Calu3 (cell line): ENCODE measurements at places on chromosomes 1 and 21. TPM values are rescaled to one million over a fixed set of nuclear protein-coding genes. Genes with fewer than 3 reads are reported as not detected.

Gene OR2L8
- not detected in 2 replicates for total RNA-seq

Gene AMY1A
- total RNA-seq: not detected in 2 replicates

Gene NBPF10
- total RNA-seq: 3.1 and 3.3 TPM in 2 replicates

Gene LAX1
- total RNA-seq: not detected in 2 replicates

Gene ADGRL2
- 58.8 and 72.3 TPM in 2 replicates for total RNA-seq

Gene TDRD10
- not detected in 2 replicates for total RNA-seq

Gene MPC2
- 124 and 126 TPM in 2 replicates for total RNA-seq

Gene TRIM46
- 1.1 and 1.8 TPM in 2 replicates for total RNA-seq

Gene SCYL3
- 17.9 and 18.3 TPM in 2 replicates for total RNA-seq

Gene ETV3
- total RNA-seq: 39.7 and 50.0 TPM in 2 replicates

Gene BGLAP
- total RNA-seq: 2.0 and 2.6 TPM in 2 replicates

- DNase-seq: no peak
These were observed 80.6 kb upstream of the SLC44A3 start for GRCh38 chr1:94739521-94740061.

- DNase-seq: no peak
These were observed 170.9 kb upstream of the USP25 start for GRCh38 chr21:15558884-15559283.

GRCh38 chr1:112312315-112312714 is 83.7 kb upstream of the CTTNBP2NL start:
- DNase-seq: no peak

DNA sequence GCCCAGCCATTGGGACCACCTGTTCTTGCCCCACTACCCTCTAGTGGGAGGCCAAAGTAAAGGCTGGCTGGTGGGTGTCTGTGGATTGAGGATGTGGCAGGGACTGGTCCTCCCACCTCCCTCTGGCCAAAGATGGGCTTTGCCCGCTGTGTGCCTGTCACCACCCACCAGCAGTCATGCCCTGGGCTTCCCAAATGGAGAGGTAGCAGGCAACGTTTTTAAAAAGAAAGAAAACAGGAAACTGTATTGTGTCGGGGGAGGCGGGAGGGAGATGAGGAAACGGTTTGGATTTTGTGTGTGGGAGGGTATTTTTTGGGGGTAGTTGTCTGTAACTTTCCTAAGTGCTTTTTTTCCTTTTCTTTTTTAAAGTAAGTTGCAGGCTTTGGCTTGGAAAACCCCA is 30.1 kb downstream of the SZRD1 start:
- DNase-seq: no peak

DNA sequence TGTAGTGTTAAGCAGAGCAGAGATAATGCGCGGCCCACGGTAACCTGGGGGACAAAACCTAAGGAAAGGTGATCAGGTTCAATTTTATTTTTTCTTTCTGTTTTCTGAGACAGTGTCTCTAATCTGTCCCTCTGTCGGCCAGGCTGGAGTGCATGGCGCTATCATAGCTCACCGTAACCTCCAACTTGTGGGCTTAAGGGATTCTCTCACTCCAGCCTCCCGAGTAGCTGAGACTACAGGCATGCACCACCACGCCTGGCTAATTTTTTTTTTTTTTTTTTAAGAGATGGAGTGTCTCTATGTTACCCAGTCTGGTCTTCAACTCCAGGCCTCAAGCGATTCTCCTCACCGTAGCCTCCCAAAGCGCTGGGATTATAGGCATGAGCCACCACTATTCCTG is 724 bp upstream of the ANKRD35 start:
- DNase-seq: no peak

DNA sequence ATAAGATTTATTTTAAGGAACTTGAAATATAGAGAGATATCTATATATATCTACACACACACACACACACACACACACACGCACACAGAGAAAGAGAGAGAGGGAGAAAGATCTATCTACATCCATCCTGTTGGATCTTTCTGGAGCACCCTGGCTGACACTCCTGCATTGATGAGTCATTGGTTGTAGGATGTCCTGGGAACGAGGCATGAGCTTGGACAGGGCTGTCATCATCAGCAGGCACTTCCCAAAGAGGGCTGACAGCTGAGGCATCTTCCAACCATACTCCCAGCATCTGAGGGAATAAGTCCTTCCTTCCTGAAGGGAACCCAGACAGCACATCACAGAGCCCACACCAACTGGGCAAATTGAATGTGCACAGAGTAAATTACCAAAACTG is 99.1 kb upstream of the ERG start:
- DNase-seq: no peak

DNA sequence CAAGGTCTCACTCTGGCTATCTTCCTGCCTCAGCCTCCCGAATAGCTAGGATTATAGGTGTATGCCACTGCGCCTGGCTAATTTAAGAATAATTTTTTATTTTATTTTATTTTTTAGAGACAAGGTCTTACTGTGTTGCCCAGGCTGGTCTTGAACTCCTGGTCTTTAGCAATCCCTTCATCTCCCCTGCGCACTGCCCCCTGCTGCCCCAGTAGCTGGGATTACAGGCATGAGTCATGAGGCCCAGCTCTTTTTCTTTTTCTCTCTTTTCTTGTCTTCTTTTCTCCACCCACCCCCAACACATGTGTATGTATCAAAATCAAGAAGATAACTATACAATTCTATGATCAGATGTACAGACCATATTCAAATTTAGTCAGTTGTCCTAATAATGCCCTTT is 87.2 kb downstream of the PEX14 start:
- DNase-seq: no peak

- DNase-seq: no peak
These were observed 1.9 kb downstream of the PLEKHA6 start for GRCh38 chr1:204357551-204358490.

DNA sequence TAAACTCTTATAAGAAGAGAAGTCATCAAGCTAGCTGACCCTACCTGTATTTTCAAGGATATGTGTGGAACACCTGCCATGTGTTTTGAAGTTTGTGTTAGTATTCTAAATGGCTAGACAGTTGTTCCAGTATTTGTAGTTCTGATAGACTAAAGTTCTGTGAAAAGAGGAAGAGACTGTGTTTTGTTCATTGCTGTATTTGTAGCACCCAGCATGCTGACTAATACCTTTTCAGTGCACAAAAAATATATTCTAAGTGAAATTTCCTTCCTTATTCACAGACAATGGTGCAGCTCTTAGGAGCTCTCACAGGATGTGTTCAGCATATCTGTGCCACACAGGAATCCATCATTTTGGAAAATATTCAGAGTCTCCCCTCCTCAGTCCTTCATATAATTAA is 8.2 kb upstream of the METTL18 start:
- DNase-seq: no peak

DNA sequence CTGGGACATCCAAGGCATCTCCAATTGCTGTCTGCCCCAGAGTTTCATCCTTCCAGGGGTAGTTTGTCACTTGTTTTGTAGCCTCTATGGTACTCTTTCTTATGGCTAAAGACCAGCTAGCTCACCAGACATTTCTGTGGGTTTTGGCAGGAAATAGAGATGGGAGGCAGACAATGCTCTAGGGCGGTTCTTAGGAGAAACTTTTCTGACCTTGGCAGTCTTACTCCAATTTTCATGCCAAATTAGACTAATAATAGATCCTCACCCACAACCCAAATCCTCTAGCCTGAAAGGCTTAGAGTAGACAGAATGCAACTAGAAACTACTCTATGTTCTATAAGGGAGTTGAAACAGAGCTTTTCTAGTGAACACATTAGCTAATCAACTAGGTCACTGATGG is 69.8 kb downstream of the LRIG2 start:
- DNase-seq: no peak

- no peak for DNase-seq
These were observed 13.2 kb downstream of the ST7L start for GRCh38 chr1:112605633-112606327.

DNA sequence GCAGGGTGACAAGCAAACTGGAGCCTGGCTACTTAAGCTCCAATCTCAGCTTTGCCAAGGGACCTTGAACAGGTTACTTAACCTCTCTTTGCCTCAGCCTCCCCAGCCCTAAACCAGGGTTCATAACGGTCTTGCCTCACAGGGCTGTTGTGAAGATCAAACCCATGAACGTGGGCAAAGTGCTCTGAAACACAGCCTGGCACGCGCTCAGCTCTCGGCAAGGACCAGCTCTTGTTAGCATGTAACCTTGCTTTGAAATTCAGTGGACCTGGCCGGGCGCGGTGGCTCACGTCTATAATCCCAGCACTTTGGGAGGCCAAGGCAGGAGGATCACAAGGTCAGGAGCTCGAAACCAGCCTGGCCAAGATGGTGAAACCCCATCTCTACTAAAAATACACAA is 24.8 kb downstream of the RAP1GAP start:
- DNase-seq: no peak

- peak; percentile 56 for DNase-seq
These were observed 2.5 kb upstream of the ATF6 start for GRCh38 chr1:161763522-161764098.

- DNase-seq: no peak
These were observed 96.6 kb downstream of the PTPN14 start for GRCh38 chr1:214454569-214455396.

DNA sequence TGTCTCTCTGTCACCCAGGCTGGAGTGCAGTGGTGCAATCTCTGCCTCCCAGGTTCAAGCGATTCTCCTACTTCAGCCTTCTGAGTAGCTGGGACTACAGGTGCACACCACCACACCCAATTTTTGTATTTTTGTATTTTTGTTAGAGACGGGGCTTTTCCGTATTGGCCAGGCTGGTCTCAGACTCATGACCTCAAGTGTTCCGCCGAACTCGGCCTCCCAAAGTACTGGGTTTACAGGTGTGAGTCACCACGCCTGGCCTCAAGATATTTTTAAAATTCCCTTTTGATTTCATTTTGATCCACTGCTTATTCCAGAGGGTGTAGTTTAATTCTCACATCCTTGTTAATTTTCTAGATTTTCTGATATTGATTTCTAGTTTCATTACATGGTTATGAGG is 3.8 kb downstream of the IFI44L start:
- no peak for DNase-seq

- no peak for DNase-seq
These were observed 77.6 kb downstream of the DDR2 start for GRCh38 chr1:162709870-162710269.

DNA sequence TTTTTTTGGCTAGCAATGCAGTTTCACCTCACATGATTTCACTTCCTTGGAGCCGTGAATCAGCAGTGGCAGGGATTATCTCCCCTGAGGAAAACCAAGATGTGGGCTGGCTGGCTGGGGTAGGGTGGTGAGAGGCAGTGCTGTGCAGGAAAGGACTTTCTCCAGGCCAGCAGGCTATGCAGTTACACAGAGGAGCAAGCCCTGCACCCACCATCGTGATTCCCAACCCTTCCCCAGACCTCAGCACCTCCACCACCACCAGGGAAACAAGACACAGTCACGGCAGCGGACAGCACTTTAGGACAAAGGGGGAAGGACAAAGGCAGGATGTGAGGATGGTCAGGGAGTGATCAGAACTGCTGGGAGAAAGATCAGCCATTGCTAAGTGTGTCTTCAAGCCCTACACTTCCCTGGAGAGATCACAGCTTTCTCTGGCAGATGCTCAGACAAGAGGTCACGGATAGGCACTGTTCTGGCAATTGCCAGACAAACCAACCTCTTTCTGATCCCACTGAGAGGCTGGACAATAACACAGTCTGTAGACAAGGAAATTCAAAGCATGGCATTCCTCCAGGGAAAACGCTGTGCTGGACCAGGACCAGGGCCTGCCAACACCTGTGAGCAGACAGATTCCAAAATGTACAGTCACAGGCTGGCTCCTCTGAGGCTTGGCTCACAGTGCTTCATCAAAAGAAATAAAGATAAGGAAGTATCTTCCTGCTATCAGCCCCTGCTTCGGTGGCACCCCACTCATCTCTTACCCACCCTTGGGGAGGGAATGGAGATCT is 509.4 kb downstream of the SMYD3 start:
- DNase-seq: peak; percentile 32

- DNase-seq: no peak
These were observed 62.5 kb upstream of the CNN3 start for GRCh38 chr1:94989398-94989797.

DNA sequence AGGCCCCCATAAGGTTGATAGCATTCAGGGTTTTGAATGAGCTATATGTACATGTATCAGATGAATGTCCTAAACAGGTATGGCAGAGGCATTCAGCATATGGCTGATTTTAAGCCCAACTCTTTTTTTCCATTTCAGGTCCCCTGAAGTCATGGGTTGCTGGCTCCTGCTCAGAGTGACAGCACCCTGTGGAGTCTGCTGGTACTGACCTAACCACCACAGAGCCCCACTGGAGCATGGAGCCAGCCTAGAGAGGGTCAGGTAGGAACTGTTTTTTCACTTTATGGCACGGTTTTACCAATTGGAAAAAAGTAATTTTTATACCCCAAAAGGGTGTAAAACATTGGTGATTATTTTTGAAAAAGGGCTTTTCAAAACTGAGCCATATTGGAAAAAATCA is 82.5 kb upstream of the MPC2 start:
- DNase-seq: no peak

GRCh38 chr1:1207571-1207892 is 1.1 kb upstream of the TNFRSF18 start:
- no peak for DNase-seq

GRCh38 chr1:5690898-5691297 is 301.3 kb downstream of the NPHP4 start:
- no peak for DNase-seq

- no peak for DNase-seq
These were observed 26.4 kb downstream of the KIF26B start for GRCh38 chr1:245181158-245181517.

DNA sequence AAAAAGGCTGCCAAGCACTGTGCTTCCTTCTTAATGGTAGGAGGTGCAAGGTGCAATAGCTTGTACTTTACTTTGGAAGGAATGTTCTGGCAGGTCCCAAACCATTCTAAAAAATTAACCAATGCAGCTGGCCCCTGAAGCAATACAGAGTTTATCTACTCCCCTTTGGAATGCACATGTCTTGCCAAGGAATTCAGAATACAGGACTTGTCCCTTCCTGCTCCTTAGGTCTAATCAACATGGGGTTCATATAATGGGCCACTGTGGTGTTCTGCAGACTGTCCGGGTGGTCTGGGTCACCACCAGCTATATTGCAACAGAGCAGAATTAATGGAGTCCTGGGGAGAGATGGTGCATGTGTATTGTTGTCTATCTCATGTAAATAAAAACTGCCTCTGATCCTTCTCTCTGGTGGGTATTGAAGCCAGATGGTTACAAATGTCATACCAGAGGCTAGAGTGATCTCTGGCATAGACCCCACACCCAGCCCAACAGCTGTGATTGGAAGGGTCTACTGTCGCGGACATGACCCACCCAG is 112.8 kb downstream of the RIPK4 start:
- no peak for DNase-seq

DNA sequence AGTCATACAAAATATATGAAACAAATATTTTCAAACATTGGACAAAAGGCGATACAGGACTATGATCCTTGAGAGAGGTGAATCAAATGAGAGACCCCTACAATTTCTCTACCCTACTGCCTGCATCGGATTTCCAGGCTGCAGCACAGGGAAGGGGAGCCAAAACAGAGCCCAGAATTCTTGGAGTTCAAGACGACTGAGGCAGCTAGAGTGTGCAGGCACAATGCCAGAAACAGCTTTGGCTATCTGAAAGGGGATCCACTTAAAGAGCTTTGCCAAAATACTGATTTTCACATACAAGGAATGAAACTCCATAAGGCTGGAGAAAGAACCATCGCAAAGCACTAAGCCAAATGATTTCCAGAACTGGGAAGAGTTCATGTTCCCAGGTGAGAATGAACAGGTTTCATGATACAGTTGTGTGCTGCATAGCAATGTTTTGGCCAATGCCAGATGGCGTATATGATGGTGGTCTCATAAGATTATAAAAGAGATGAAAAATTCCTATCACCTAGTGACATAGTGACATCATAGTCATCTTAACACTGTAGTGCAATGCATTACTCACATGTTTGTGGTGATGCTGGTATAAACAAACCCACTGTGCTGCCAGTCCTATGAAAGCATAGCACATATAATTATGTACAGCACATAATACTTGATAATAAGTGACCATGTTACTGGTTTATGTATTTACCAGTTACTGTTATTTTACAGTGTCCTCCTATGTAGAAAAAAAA is 77.5 kb downstream of the KCND3 start:
- DNase-seq: no peak
